ENCODE measurements at places on chromosomes 16 and 17.

DNA sequence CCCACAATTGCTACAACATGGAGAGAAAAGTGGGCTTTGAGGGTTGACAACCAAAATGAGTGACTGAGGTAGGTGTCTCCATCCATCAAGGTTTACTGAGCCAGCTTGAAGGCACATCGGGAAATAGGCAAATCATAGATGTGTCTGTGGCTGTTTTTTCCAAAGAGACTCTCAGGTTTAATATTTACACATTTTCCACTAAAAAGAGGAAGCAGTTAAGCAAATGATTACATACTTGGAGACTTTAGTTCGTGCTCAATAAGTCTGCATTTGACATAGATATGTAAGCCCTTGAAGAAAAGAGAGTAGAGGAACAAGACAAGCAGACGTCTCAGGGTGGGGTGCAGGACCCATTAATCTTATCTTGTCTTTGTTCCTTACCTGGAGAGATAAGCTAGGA is 148.9 kb upstream of the COX10 start:
- no peak for DNase-seq

DNA sequence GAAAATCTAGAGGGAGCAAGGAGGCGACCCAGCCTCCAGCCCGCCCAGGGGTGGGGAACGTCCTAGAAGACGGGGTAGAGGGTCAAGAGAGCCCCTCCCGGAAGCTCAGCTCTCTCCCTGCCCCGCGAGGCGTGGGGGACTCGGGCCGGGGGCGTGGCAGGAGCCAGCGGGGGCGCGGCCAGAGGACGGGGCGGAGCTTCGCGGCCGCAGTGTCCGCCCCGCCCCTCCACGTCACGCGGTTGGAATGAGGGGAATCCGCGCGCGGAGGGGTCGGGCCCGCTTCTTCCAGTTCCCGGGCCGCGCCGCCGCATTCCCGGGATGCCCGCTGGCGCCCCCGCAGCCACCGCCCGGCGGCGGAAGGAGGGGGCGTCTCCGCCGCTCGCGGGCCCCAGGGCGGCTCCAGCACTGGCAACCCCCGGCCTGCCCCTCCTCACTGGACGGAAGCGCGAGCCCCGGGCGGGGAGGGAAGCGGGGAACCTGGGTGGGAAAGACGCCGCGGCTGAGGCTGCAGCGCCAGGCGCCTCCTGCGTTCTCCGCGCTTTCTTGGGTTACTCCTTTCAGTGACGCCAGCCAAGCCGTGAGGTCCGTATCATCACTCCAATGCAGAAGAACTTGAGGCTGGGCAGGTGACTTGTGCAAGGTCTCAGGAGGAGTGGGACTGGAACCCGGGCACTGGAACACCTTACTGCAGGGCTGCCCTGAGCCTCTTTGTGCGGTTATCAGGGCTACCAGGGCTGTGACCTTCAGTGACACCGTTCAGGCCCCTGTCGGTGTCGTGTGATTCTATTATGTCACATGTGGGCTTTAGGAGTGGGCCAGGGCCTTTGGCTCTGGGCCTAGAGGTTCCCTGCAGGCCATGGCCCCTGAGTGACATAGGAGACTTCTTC is 4.3 kb downstream of the MYO1C start:
- peak; percentile 54 for DNase-seq

DNA sequence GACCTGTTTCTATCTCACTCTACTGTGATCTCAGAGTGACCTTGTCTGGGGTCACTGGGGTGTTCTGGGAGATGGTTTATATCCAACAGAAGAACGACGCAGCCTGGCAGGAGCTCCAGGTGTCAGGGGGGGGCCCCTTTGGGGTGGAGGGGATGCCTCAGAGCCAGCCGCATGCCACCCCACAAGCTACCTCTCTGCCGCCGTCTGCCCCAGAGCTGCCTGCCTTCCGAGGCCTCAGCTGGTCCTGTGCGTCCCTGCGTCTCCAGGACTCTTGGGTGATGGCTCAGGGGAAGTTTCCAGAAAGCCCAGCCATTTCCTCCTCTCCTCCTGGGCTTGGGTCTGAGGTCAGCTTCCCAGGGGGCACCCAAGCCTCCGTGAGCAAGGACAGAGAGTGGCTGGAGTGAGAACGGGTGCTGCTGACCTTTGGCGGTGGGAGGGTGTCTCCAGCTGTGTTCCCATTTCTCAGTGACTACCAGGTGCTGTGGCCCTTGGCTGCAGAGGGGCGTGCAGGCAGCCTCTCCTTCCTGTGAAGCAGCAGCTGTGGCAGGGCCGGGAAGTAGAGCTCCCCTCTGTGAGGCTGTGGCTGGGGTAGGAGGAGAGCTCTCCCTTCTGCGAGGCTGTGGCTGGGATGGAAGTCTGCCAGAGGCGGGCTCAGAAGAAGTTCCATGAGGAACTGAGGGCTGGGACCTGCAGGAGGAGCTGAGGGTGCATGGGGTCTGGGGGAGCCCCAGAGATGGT is 19.8 kb downstream of the JPH3 start:
- no peak for DNase-seq

DNA sequence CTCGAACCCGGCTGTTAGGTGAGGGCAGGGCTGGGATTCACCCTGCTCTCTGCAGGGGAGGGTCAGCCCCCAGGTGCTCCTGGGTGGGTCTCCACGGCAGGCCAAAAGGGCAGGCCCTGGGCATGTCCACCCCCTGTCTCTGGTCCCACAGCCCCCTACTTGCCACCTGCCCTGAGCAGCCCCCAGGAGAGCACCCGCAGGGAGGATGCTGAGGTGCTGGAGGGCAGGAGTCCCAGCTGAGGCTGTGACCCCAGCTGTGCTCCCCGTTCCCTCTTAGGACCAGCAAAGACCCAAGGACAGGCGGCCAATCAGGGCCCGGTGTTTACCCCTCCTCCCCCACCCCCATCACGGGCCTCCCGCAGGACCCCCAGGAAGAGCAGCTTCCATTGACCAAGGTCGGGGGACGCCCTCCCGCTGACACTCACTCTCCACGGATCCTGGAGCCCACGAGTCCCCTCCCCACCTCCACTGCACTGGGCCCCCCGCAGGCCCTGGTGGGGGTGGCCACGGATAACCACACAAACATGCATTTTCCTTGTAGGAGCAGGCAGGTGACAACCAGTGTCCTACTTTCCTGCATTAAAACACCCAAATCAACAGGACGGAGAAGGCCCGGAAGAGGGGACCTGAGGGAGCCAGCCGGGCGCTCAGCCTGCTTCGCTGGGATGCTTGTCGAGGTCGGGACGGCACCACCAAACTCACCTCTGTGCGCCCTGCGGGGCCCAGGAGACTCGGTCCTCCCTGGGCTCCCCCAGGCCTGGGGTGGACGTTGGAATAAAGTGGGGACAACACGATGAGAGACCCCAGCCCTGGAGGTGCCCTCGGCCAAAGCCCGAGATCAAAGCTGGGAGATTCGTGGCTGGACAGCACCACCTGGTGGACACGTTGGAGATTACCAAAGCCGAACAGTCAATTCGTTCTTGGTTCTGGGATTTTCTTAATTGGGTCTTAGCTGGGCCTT is 22.5 kb upstream of the ENPP7 start:
- no peak for DNase-seq

DNA sequence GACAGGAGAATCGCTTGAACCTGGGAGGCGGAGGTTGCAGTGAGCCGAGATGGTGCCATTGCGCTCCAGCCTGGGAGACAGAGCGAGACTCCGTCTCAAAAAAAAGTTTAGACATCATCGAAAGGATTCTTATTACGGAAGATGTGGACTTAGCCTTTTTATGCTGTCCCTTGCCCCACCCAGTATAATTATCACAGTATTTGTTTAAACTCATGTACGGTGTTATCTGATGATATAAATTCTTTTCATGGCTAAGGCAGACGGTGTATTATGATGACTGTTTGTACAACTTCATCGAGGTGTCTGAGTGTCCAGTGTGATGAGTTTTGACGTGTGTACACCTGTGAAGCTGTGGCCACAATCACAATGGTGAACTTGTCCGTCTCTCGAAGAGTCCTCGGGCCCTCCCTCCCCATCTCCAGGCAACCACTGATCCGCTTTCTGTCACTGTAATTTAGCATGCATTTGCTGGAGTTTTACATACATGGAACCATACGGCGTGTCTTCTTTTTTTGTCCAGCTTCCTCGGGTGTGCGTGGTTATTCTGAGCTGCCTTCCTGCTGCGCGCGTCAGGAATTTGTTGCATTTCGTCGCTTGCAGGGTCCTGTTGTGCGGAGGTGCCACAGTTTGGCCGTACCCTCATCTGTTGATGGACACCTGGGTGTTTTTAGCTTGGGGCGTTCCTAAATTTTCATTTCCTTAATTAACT is 26.2 kb downstream of the BAIAP2 start:
- DNase-seq = no peak

- DNase-seq = no peak
Measured at GRCh38 chr17:51088287-51088686, 32.4 kb downstream of the SPAG9 start.

GRCh38 chr17:20202141-20202621 is 193.0 kb downstream of the SPECC1 start:
- no peak for DNase-seq

DNA sequence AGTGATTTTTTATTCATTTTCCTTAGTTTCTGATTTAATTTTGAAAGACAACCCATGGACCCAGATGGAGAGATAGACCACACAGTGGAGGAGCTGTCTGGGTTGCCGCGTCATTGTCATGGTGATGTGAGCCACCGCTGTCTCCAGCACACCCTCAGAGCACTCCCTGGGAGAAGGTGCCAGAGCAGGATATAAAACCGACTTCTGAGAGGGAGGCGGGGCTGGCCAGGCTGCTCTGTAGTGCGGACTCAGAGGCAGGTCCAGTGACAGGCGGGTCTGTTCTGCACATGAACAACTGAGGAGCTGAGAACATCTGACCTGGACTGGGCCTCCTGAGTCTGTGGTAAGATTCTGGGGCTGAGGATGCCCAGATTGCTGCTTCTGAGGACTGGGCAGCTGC is 216.3 kb upstream of the NLRP1 start:
- DNase-seq = no peak

DNA sequence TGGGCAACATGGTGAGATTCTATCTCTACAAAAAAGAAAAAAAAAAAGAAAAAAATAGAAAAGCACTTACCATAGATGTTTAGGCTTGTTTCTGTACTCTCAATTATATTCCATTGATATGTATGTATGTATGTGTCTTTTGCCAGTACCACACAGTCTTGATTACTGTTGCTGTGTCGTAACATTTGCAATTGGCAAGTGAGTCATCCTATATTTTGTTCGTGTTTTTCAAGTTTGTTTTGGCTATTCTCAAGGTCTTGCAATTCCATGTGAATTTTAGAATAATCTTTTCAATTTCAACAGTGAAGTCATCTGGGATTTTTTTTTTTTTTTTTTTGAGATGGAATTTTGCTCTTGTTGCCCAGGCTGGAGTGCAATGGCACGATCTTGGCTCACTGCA is 19.3 kb downstream of the SPECC1 start:
- no peak for DNase-seq

DNA sequence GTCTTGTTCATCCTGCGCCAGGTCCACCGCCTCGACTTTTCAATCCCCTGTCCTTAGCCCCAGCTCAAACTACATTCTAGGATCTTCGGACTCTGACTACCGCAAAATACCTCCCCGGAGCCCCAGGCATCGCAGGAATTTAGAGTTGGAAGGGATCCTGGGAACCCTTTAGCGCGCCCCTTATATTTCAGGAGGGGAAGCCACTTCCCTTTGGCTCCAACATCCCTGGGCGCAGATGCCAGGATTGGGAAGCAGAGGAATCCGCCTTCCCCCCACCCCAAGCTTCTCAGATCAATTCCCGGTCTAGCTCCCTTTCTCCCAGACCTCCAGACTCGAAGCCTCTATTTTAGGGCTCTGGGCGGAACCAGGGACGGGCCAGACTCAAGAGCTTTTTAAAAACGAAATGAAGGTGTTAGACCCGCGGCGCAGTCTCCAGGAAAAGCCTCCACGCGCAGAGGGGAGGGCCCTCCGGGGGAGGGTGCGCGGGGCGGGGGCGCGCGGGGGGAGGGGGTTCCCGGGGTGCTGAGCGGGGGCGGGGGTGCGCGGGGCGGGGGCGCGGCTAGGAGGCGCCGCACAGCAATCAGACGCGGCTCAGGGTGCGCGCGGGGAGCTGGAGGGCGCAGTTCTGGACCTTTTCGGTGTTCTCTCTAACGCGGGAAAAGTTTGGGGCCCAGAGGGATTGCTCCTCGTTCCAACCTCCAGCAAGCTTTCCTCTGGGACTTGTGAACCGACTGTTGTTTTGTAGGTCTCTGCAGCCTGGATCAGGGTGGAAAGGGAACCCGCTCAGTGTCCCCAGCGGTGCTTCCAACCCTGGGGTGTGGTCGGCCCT is 1.6 kb downstream of the AHSP start:
- DNase-seq = no peak

- DNase-seq = no peak
Measured at GRCh38 chr17:70024253-70024652, 50.8 kb upstream of the KCNJ16 start.

GRCh38 chr16:64094181-64094965 is 1027.5 kb downstream of the CDH11 start:
- no peak for DNase-seq

GRCh38 chr17:81694810-81695209 is 8.4 kb upstream of the MRPL12 start:
- DNase-seq = no peak

DNA sequence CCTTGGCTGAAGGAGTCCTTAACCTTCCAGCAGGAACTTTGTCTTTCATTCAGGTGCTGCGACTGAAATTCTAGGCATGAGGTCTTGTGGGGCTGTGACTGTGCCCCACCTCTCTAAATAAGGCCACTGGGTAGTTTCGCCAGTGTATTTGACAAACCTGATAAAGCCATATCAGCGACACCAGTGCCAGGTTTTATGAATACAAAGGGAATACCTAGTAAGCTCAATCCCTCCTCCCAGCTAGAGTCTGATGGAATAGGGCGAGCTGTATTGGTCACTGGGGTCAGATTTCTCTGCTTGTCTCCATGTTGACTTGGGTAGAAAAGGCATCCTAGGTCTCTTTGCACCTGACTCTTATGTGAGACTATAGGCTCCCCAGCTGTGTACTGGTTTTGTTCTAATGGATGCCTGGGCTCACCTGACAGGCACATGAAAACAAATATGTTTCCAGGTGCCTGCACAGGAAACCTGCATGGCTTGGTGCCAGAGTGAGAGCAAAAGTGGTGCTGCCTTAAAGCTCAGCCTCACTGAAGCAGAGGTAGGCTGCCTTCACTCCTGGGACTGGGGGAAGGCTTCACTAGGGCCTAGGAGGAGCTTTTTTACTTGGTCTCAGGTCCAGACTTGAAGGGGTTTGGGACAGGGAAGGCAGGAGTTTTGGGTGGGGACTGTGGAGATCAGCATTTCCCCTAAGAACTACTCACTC is 8.3 kb downstream of the SLC7A6 start:
- DNase-seq = no peak

DNA sequence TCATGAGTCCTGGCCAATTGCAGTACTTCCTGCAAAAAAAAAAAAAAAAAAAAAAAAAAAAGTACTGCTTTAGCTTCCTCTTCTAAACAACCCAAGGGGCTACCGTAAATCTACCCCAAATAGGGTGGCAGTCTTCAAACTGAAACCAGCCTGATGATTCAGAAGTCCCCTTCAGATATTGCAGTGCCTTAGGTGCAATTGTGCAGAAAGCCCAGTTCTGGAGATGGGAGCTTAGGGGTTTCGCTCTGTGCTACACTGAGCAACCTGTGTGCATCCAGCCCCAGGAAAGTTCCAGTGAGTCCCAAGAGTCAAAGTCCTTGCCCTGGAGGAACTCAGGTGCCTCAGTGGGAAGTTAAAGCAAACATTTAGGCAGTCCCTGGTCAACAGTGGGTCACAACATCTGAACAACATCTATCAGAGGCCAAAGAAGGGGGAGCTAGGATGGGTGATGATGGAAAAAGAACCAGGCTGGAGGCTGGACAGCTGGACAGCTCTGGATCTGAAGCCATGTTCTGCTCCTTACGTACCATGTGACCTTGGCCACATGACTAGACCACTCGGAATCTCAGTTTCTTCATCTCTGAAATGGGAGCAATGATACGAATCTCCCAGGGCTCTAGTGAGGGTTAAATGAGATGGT is 6.7 kb upstream of the CIITA start:
- no peak for DNase-seq

All from GOT3 (cell line).